ENCODE measurements at places on chromosomes 4 and X.

DNA sequence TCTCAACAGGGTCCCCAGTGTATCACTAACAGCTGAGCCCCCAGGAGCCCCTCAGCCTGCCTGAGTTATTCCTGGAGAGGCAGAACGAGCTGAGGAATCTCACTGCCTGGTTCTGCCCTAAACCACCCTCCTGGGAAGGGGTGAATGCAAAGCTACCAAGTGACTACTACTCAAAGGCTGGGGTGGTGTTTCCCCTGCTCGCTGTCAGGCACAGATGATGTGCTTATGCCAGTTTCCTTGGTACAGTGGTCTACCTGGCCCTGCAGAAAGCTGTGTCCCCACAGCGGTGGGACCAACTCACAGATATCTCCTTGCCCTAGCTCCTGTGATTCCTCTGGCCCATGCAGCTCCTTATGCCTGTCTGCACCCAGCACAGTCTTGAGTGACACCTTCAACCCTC, 35.4 kb upstream of the ASMTL start:
- DNase-seq, result no peak

GRCh38 chrX:131821945-131822622, 201.0 kb upstream of the STK26 start:
- DNase-seq, result no peak

- DNase-seq, result no peak
These were observed 53.6 kb downstream of the FIP1L1 start for GRCh38 chr4:53431052-53431451.

- no peak for DNase-seq
These were observed 622.9 kb downstream of the PCDH7 start for GRCh38 chr4:31343061-31343460.

GRCh38 chr4:112296949-112297880, at the start of gene ALPK1:
TSS of gene ALPK1 (plus strand) at chr4:112297369.
- DNase-seq, result no peak

- DNase-seq, result peak; percentile 23
These were observed 128.5 kb upstream of the ARX start for GRCh38 chrX:25144043-25144940.

- no peak for DNase-seq
These were observed 1068.4 kb upstream of the INTU start for GRCh38 chr4:126564283-126564854.
